ENCODE measurements at places on chromosomes 4 and X.
A peak's percentile ranks its signal among the peaks of the same experiment; 100 is the strongest.

GRCh38 chrX:21374163-21374993 lies at the start of gene CNKSR2:
TSS of gene CNKSR2 (plus strand) at chrX:21374418. CDS start at chrX:21374898, 480 bp downstream.
- DNase-seq, result peak; percentile 47

- DNase-seq, result no peak
These were observed 89.9 kb upstream of the MAOA start for GRCh38 chrX:43566170-43566569.

DNA sequence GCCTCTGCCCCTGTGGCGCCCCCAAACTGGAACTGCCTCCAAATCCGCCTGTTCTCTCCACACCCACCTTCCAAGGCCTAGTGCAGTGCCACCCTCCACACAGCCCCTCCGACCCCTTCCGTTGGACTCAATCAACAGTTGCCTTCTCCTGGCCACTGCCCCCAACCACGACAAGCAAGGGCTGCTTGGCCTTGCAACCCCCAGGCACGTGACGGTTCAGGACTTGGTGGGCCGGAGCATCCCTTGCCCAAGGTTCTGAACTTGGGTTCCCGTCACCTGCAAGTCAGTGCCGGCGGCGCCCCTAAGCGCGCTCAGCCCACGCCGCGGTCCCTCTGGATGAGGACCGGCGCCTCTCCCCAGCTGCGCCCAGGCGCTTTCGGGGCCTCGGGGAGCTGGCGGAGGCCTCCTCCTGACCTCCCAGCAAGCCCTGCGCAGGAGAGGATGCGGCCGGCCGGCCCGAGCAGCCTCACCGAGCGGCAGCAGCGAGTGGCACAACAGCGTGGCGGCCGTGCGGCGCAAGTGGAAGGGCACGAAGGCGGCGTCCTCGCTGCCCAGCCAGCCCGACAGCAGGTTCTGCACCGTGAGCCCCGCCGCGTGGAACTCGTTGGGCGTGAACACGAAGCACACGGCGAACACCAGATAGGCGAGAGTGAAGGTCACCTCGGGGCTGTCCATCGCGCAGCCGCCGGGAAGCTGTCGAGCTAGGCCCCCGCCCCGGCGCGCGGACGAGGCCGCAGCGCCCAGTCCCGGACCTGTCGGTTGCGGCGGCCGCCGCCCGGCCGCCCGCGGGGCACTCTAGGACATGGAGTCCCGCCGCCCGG lies 750 bp downstream of the TMEM129 start:
- peak; percentile 74 for DNase-seq

GRCh38 chrX:132266583-132267355 lies 47.5 kb upstream of the RAP2C start:
- DNase-seq, result no peak

GRCh38 chr4:165308166-165308565 lies 19.3 kb upstream of the MSMO1 start:
- no peak for DNase-seq

DNA sequence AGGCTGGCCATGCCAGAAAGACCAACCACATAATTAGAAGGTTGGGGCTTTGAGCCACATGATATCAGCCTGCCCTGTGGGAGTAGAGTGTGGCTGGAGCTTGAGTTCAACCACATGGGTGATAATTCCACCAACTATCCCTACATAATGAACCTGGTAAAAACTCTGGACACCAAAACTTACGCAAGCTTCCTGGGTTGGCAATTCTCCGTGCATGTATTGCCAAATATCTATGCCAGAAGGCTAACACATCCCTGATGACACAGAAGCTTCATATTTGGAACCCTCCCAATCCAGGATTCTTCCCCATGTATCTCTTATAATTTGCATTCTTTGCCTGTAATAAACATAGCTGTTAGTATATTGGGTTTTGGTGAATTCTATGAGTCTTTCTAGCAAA lies 68.2 kb downstream of the FUNDC1 start:
- no peak for DNase-seq

GRCh38 chrX:132638313-132638712 lies 149.5 kb upstream of the MBNL3 start:
- DNase-seq, result no peak

DNA sequence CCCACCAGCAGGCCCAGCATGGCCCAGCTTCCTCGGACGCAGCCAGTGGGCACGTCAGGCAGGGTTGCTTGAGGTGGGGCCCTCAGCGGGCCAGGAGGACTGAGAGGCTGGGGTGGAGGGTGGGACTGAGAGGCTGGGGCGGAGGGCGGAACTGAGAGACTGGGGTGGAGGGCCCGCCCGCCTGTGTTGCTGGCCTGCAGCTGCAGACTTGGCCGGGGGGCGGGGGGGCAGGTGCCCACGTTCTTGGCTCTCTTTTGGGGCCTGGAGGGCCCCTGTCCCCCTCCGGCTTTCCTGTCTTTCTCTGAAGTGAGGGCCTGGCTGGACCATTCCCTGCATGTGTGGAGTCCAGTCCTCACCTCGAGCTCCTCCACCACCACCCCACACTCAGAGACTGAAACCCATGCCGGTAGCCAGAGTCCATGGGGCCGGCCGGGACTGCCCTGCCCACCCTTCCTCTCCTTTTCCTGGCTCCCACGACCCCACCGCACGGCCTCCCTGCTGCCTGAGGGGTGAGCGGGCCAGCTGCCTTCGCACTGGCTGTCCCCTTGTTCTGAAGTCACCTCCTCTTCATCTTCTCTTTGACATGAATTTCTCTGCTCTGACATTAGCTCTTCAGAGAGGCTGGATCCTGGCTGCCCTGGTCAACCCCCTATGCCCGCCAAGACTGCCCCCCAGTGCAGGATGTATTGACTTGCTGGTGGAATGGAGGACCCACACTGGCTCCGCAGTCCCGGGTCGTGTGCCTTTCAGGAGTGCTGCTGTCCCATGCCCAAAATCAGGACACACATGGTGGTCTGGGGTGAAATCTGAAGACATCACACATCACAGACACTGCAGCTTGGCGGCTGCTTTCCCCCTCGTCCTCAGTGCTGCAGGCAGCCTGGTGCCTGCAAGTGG lies 10.1 kb upstream of the NKX1-1 start:
- DNase-seq, result peak; percentile 30

- DNase-seq, result no peak
These were observed 10.8 kb upstream of the RHOH start for GRCh38 chr4:40185830-40186664.

DNA sequence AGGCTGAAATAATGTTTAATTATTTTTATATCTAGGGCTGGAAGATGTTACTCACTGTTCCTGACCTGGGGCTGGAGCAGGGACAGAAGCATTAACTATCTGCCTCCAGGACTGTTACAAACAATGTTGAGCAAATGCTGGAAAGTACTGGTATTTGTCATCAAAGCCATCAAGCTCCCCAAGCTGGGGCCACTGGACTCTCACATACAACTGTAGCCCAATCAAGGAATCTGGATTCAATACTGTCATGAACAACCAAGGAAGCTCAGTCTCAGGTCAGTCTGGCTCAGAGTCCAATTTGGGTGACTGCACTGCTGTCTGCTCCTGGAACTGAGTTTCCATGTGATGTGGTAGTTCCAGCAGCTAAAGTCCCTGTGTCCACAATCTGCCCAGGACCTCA lies 50.4 kb downstream of the APOO start:
- DNase-seq, result no peak

GRCh38 chr4:169335331-169335730 lies 64.6 kb upstream of the SH3RF1 start:
- DNase-seq, result no peak

DNA sequence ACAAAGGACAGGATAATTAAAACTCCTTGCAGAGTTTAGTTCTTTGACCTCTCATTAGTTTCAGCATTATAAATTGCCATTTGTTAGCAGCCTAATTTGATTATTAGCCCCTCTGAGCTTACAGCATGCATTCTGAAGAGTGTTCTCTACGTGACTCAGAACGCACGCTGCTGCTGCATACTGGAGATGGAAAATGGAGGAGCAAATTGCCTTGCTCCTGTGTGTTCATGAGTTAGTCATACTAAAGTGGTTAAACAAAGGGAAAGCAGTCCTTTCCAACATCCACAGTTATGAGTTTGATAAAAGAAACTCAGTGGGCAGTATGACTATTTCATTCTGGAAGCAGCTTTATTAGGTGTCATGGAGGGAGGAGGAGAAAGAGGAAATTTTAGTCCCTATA lies 922.5 kb downstream of the RPA4 start:
- no peak for DNase-seq

DNA sequence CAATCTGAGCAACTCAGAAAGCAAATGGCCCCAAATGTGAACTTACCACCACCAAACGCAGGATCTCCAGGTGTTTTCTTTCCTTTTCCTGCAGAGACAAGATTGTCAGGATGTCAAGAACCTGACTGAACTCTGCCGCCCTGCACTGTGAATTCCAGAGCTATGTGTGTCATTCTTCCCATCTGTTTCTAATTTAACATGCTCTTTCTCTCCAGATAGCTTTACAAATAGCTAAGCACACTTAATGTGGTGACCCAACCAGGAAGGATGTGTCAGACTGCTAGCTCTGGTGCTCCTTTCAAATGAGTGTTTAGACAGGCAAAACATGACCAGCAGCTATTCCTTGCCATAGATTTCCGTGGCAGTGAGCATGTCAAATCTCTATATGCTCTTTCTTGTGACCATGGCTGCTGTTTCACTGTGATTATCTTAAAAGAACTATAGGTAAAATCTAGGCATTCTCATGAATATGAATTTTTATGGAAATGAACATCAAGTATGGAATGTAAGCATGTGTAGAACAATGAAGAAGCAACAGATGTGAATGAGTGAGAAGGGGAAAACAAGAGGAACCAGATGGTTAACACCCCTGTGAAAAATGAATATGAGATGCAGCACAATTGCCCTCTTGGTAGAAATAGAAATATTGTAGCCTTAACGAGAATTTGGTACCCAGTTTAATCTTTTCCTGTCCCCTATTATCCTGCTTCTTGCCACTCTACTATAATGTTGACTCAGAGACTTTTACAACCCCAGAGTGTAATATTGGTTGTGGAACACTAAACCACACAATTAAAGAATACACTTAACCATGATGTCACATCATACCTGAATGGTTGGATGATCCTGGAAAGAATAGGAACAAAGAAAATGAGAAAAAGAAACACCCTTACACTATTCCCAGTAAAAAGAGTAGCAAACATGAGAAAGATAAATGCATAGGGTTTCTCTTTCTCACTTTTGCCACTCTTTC lies 247.8 kb upstream of the DKK2 start:
- DNase-seq, result no peak

- no peak for DNase-seq
These were observed 413.3 kb downstream of the MID1IP1 start for GRCh38 chrX:39214387-39215126.

DNA sequence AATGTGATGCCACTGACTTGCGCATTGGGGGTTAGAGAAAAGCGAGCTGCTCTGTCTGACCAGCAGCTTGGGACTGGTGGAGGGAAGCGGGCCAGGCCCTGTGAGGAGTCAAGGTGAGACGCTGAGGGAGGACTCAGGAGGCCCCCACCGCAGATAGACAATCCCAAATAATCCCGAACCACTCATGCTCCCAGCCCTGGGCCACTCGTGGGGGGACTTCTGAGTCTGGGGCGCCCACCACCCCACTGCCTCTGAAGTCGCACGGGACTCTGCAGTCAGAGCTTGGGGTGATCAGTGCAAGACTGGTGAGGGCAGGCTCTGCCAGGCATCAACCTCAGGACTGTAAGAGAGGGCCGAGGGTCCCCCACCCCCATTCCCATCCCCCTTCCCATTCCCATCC lies 6.9 kb downstream of the MAGEA4 start:
- no peak for DNase-seq

GRCh38 chr4:165656829-165657490 lies 216.1 kb upstream of the TLL1 start:
- no peak for DNase-seq
